ENCODE measurements at places on chromosomes 2 and 18.

DNA sequence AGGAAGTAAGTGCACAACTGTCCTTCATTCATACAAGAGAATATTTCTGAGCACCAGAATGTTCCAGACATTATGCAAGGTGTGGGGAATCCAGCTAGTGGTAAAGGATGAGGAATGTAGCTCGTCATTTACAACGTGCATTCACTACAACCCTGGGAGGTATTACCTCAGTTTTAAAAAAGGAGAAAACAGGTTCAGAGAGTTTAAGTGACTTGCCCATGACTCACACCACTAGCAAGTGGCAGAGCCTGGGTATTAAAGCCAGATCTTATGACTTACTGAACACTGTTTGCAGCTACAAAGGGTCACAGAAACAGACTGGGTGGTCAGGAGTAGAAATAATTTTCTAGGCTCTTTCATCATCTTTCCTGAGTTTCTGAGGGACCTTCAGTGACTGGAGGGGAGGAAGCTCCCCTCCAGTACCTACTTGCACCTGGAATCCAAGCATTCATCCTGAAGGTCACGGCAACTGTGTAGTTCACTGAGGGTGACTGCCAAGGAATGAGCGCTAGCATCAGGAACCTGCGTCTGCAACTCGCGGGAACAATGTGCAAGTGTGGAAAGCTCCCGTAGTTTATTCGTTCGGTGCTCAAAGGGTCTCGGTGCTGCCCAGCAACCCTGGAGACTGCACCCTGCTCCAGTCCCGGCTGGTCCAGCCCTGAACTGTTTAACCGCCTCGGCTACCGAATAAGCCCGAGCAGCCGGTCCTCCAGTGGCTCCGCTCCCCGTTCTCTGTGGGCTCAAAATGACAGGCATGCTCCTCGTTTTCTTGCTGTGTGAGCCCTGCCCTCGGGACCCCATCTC, 647 bp downstream of the CCDC121 start:
- peak; percentile 20 for DNase-seq

DNA sequence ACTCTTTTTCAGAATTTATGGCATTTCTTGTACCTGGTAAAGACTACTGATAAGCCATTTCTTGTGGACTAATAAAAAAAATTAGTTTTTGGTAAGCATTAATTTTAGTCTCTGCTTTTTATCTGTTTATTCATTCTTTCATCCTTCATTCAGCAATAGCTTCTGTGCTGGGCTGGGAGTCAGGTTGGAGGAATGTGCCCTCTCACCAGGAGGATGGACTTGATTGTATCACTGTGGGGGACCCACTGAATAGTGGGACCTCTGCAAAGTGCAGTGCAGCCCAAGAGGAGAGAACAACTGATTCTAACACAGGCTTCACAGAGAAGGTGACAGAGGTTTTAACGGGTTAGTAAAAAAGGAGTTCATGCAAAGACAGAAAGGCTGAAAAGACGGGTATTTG, 39.1 kb downstream of the CDC42EP3 start:
- no peak for DNase-seq

- no peak for DNase-seq
Measured at GRCh38 chr18:76528477-76529432, 33.7 kb upstream of the ZNF516 start.

GRCh38 chr2:128774320-128775216, 455.9 kb upstream of the HS6ST1 start:
- DNase-seq, result no peak

DNA sequence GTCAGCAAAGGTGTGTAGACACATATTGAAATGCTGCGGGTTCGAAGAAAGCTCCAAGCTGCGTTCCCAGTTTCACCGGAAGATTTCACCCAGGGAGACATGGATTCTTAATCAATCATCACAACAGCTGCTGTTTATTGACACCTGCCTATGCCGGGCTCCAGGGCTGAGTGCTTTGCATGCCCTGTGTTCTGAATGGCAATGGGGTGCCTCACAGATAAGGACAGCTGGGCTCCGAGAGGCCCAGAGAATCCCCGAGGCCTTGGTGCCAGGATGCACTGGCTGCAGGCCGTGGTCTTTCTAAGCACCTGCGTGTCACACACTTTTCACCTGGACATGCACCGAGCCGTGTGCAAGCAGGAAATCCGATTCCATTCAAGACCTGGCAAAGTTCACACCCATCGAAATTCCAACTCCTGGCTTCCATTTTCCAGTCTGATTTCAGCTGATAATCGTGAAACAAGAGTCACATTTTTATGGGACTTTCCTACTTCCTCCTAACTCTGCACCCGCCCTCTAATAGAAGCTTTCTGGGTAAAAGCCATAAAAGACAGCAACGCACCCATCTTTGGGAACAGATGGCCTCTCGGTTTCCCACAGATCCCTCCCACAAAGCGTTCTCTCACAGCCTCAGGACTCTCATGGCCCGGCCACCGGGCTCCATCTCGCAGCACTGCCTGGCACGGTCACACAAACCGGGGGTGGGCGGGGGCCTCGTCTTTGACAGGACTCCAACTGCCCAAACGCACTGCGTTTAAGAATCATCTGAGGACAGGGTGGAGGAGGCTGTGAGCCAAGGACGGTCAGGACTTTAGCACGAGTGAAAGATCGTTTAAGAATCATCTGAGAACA, 245.6 kb upstream of the SALL3 start:
- DNase-seq, result no peak

GRCh38 chr2:212669761-212670160, 131.2 kb upstream of the ERBB4 start:
- DNase-seq, result no peak

DNA sequence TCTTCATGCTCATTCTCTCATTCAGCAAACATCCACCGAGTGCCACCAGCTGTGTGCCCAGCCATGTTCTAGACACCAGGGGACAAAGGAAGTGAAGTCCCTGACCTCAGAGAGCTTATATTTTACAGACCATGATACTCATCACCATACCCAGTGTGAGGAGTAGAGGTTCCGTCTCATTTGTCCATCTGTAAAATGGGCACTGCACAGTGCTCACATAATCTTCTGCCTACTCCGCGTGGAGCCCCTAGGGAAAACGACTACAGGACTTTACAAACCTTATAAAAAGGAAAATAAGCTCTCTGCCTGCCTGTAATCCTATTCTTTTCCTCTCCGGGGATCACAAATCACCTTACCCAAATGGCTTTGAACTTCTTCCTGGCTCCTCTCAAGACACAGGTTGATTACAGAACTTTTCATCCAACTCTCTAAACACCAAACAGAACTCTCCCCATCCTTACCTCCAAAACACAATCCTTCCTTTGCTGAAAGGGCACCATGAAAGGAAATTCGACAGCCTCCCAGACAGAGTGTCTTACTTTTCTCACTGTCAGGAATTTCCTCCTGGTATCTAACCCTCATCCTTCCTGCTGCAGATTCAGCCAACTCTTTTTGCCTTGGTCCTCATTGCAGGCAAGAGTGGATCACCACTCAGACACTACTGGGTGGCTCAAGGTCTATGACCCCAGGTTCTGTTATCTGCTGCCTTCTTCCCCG, 99.5 kb downstream of the TNS1 start:
- no peak for DNase-seq

GRCh38 chr2:189874586-189875320, 90.5 kb downstream of the PMS1 start:
- no peak for DNase-seq

GRCh38 chr2:68917034-68917718, 35.5 kb downstream of the GKN2 start:
- DNase-seq, result no peak

DNA sequence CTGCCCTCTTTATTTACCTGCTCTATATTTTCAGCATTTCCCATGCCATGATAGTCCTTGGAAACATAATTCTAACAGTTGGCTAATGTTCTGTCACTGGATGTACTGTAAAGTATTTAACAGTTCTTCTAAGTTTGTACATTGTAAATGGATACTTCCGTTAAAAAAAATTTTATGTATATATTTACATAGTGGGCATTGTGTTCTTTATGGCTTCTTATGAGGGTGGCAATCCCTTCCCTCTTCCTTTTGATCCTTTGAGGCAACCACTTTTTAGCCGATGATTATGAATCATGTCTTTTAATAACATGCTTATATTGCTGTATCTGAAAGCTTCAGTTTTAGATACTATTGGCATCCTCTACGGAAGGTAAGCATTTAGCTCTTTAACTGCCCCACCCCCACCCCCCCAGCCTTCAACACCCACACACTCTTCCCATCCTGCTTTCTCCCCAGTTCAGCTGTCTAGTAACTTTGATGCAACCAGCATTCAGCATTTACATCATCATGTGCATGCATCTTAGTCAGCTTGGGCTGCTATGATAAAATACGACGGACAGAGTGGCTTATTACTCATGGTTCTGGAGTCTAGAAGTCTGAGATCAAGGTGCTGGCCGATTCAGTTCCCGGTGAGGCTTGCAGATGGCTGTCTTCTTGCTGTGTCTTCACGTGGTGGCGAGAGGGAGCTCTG, 21.0 kb upstream of the EDAR start:
- no peak for DNase-seq

GRCh38 chr18:11989966-11990380, 8.7 kb downstream of the IMPA2 start:
- DNase-seq, result no peak

DNA sequence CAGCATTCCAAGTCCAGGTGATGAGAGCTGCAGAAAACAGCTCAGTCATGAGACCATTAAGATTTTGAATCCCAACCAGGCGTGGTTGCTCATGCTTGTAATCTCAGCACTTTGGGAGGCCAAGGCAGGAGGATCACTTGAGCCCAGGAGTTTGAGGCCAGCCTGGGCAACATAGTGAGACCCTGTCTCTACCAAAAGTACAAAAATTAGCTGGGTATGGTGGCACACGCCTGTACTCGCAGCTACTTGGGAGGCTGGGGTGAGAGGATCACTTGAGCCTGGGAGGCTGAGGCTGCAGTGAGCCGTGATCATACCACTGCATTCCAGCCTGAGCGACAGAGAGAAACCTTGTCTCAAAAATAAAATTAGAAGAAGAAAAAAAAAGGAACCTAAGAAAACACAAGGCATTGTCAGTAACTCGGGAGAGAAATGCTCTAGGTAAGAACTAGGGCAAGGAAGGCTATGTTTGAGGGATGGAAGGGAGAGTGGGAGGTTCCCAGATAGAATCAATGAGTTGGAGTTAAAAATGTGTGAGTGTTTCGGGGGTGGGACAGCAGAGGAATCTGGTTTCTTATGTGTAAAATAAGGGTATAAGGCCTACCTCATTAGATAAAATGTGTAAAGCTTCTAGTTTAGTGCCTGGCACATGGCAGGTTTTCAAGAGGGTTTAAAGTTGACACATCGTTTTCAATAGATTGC, 23.3 kb upstream of the MTA3 start:
- no peak for DNase-seq

GRCh38 chr2:230688490-230688889, 24.2 kb upstream of the CAB39 start:
- DNase-seq, result no peak

- DNase-seq, result no peak
Measured at GRCh38 chr2:7377916-7378569, 460.8 kb downstream of the RNF144A start.

DNA sequence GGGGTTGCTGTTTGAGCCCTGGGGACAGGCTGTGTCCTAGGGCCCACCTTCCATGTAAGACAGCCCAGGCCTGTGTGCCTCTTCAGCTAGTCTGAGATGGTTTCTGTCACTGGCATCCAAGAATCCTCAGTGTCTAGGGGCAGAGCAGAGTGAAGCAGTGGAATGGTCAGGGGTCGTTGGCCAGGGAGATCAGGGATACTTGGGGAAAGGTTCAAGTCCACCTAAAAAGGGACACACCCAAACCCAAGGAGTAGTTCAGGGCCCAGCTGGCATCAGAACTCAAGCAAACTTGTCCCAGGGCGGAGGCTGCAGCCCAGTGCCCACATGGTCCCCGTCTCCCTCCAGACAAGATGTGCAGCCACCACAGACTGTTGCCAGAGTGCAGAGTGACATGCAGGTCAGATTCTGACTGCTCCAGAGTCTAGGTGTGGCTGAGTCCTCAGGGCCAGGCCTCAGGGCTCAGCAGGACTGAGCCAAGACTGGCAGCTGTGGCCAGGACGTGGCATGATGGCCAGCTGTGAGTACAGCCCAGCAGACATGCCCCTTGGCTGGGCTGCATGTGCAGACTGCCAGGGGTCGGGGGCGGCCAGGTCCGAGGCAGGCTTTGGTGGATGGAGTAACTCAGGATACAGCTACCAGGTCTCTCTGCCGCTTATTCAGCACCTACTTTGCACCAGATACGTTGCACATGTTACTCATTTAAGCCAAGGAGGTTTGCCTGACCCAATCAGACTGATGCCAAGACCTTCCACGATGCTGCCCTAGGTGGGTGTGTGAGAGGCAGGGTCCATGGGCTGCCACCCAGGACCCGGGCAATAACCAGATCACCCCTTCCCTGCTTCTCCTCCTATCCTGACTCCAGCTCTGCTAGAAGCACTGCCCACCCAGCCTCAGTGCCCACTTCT, 146.6 kb downstream of the SMAD7 start:
- DNase-seq, result no peak

DNA sequence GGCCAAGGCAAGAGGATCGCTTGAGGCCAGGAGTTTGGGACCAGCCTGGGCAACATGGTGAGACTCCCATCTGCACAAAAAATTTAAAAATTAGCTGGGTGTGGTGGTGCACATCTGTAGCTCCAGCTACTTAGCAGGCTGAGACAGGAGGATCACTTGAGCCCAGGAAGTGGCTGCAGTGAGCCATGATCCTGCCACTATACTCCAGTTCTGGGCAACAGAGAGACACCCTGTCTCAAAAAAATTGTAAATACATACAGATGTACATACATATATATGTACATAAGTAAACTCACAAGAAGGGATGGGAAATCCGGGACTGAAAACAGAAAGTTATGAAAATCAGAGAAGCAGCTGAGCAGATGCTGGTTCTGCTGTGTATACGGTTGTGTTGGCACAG, 29.6 kb upstream of the TAF4B start:
- no peak for DNase-seq

GRCh38 chr2:234773129-234773528, 178.7 kb upstream of the SH3BP4 start:
- DNase-seq, result no peak

GRCh38 chr2:168469281-168469988, 13.4 kb downstream of the CERS6 start:
- no peak for DNase-seq

DNA sequence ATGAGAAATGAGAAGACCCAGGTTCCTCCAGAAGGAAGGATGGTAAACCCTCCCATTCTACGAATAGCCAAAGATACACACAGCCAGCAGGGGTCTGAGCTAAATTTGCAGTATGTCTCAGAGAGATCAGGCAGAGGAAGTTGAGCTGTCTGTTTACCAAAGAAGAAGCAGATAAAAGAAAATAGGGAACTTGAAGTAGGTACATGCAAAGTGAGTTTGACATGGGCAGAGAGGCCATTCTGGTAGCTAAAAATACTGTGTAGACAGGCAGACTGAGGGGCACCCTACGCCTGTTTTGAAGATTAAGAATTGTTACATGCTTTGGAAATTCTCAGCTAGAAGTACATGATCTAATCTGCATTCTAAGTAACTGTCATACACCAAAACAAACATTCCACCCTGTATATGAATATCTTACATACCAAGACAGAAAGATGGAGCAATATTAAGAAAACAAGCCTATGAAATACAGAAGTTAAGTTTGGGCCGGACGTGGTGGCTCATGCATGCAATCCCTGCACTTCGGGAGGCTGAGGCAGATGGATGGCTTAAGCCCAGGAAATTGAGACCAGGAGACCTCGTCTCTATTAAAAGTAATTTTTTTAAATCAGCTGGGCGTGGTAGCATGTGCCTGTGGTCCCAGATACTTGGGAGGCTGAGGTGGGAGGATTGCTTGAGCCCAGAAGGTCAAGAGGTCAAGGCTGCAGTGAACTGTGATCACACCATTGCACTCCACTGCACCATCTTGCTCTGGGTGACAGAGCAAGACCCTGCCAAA, 157.9 kb downstream of the ANKRD44 start:
- DNase-seq, result peak; percentile 55

- DNase-seq, result no peak
Measured at GRCh38 chr2:185921048-185921756, 182.6 kb downstream of the FSIP2 start.

GRCh38 chr18:45213040-45213333, 402.3 kb upstream of the SLC14A2 start:
- no peak for DNase-seq
